ENCODE measurements at places on chromosomes 6 and 20.

- DNase-seq = no peak
Measured at GRCh38 chr6:85493389-85493788, 43.5 kb downstream of the NT5E start.

GRCh38 chr20:32479012-32479411, 106.1 kb downstream of the NOL4L start:
- no peak for DNase-seq

DNA sequence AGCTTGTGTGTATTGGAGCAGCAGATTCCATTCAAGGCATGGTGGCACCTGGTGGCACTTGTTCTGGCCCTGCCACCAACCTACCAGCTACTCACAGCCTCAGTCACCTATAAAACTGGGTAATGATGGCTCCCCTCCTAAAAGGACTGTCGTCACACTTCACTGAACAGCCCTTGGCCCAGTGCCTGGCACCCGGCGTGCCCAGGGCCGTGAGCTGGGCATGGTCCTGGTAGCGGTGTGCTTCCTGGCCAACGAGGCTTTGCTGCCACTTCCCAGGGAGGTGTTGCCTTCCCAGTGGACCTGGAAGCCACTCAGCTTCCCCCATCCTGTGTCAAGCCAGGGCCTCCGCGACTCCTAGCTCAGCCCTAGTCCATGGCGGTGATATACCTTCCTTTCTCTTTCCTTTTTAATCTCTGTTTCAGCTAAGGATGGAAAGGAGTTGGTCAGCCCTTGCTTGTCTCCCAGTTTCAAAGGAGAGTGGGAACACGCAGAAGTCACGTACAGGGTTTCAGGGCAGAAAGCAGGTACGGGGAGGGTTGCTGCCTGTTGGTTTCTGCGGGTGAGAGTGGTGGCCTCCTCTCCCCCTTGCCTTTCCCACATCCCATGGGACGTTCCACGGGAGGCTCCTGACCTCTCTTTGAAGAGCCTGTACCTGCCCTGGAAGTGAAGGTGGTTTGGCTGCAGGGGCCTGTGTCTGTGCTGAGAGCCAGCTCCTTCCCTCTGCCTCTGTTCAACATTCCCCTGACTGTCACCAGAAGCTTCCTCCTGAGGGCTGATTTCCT, 25.5 kb downstream of the ENTPD6 start:
- no peak for DNase-seq

- DNase-seq = no peak
Measured at GRCh38 chr6:95530176-95530819, 47.0 kb upstream of the MANEA start.

DNA sequence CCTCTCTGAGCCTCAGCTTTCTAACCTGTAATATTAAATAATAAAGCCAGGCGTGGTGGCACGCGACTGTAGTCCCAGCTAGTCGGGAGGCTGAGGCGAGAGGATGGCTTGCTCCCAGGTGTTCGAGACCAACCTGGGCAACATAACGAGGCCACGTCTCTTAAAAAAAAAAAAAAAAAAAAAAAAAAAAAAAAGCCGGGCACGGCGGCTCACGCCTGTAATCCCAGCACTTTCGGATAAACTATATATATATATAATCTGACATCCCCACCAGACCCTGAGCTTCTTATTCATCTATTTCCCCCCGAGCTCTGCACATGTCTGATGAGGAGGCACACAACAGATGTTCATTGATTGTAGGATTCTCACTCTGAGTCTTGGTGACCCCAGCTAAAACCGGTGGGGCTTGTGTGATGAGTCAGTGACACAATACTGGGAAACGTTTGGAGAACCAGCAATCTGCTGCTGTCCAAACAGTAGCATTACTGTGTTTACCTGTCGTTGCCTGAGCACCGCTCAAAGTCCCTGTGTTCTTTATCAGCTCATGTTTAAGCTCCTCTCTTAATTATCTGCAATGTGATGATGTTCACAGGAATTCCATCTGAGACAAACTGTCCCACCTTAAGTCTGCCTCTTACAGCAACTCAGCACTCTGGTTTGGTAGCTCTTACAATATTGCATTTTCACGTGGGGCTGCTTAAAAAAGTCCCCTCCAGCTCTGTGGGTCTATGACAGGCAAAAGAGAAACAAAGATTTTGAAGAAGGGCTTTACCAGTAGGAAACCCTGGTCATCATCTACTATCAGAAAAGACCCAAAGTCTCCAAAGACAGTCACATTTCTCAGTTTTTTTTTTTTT, 1.0 kb upstream of the SPATA2 start:
- DNase-seq = no peak

GRCh38 chr6:169627736-169628607, 73.9 kb downstream of the WDR27 start:
- DNase-seq = no peak

DNA sequence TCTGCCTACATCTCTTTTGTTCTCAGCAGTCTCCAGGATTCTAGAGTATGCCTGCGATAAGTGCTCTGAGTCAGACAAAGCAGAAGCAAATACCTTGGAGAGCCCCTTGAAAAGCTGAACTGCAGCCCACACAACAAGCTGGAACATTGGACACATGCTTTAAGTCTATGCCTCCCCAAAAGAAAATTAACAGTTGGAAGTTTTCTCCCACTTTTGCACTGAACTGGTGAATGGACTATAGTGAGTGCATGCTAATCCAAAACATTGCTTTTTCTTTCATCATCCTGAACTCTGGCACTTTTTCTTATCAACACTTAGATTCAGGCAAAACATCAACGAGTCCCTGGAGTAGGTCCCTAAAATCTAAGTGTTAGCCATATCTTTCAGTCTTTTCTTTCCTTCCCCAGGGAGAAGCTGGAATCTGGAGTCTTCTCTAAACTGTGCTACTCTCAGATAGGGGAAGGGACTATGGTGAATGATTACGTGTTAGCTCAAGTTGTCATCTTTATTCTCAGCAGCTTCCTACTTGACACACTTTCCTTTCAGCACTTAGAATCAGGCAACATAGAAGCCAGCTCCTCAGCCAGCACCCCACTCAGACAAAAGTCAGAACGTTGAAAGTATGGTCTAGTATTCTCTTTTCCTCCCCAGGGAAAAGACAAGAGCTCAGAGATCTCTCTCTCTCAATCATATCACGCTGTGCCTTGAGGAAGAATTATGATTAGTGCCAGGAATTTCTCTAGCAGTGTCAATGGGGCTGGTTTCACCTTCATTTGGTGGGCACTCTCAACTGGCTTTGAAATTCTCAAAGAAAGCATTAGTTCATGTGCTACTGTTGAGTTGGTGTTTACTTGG, 811.0 kb upstream of the GJE1 start:
- no peak for DNase-seq

DNA sequence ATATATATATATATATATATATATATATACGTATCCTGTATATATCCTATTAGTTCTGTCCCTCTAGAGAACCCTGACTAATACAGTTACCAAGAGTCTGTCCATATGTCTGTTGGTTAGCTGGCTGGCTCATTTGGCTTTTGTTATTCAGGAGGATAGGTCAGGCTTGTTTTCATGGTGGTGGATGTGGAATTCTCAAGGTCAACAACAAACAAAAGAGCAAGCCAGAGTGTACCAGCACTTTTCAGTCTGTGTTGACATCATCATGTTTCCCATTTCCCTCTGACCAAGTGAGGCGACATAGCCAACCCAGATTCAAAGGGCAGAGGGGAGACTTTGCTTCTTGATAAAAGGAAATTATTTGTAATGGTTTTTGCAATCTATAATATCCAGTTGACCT, 88.5 kb upstream of the PTCHD4 start:
- DNase-seq = no peak

GRCh38 chr6:106468935-106469334, 108.4 kb downstream of the CRYBG1 start:
- no peak for DNase-seq

DNA sequence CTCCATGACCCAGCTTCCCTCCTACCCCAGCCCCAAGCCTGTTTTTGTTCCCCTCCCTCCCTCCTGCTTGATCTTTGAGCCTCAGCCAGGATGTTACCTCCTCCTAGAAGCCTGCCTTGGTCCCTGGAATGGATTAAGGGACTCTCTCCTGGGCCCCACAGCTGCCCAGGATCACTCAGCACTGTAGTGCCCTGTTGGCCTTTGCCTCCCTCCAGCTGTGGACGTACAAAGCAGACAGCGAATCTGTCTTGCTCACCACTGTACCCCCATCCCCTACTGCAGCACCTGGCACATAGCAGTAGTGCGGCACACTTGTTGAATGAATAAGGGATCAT, 11.8 kb upstream of the FAM110A start:
- no peak for DNase-seq

Data from AG04449 (cell line).